Daoy (cell line): ENCODE measurements at places on chromosomes 6 and 20.

GRCh38 chr20:53660947-53661381 is 67.3 kb upstream of the ZNF217 start:
- no peak for DNase-seq

GRCh38 chr6:169793408-169793807 is 42.0 kb downstream of the ERMARD start:
- DNase-seq = no peak

- DNase-seq = no peak
Measured at GRCh38 chr20:24160563-24161281, 172.1 kb upstream of the GGTLC1 start.

DNA sequence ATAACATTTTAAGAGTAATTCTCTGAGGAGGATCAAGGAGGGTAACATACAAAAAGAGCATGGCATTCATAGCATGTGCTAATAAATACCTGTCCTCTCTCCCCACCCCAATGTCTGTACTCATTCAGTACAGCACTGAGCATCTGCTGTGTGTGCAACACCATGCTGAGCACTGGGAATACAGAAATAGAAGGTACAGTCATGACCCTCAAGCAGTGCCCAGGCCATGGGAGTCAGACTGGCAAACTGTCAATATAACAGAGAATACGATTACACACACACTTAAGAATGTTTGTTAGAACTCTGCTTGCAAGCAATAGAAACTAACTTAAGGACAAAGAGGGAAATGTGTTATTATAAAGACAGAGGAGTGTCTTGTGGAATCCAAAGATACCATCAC is 24.7 kb upstream of the ZFAND3 start:
- DNase-seq = no peak

DNA sequence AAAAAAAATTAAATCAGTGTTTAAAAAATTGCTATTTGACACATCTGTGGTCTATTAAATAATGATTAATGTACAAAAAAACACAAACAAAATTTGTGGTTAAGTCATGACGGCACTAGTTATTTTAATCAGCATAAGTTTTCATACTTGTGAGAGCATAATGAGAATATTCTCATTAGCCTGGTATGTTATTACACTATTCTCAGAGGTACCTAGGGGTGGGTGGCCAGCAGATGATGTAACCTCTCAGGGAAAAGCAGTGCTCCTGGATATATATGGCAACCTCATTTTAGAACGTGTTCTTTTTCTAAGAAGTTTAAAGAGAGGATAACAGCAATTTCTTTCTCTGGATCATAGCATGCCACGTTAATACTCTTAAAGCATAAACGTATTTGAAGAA is 109.2 kb downstream of the GJA1 start:
- no peak for DNase-seq

DNA sequence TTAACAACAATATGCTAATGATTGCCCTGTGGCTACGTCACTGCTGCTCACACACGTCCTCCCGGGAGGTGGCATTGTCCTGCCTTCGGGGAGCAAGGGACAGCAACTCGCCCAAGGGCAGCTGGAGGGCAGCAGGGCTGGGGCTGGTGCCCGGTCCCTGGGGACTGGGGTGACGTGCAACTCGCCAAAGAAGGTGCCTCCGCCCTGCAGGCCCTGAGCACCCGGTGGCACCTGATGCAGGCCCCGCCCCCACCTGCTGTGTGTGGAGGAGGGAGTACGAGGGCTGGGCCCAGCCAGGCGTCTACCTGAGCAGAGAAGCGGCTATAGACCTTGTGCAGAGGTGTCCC is 64.8 kb upstream of the SLCO4A1 start:
- no peak for DNase-seq

- peak; percentile 27 for DNase-seq
Measured at GRCh38 chr6:2669067-2669700, 81.5 kb downstream of the MYLK4 start.

DNA sequence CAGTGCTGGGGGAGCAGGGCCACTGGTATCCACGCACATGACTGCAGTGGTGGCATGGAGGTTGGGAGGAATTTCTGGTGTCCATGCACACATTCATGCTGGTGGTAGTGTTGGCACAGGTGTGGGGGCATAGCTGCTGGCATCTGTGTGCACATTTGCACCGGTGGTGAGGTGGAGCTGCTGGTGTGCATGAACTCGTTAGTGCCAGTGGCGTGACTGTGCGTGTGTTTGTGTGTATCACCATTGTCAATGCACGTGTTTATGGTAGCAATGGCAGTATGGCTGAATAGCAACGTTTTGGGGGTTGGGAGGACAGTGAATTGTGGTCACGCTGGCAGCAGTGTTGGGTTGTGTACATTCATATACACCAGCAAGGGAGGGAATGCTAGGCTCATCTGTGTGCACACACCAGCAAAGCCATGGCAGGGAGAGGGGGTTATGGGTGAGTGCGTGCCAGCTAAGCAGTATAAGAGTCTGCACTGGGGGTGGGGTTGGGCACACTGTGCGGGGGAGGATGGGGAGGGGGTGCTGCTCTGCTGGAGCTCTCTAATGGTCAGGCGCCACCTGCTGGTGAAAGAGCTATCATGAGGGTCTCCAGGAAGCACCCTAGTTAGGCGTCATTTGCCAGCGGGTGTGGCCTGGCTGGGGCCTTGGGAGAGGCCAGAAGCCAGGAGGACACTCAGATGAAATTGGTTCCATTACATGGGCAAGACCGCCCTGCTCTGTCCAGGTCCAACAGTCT is 626.1 kb upstream of the ID4 start:
- peak; percentile 15 for DNase-seq

- DNase-seq = no peak
Measured at GRCh38 chr6:8855411-8855810, 420.1 kb upstream of the SLC35B3 start.

DNA sequence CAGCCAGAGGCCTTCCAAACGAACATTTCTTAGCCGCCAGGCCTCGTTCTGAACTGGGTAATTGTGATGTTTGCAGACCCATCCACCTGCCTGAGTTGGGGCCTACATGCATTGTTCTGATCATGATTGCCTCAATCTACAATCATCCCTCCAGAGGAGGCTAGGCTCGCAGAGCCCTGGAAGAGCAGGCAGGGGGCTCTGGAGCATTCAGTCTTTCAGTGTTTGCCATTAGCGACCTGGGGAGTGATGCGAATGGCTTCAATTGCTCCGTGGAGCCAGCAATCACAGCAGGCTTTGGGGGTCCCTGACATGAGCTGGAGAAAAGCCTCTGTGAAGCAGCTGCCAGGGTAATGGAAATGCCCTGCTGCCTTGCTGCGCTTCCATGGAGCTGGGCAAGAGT is 22.0 kb downstream of the SNAP25 start:
- no peak for DNase-seq

DNA sequence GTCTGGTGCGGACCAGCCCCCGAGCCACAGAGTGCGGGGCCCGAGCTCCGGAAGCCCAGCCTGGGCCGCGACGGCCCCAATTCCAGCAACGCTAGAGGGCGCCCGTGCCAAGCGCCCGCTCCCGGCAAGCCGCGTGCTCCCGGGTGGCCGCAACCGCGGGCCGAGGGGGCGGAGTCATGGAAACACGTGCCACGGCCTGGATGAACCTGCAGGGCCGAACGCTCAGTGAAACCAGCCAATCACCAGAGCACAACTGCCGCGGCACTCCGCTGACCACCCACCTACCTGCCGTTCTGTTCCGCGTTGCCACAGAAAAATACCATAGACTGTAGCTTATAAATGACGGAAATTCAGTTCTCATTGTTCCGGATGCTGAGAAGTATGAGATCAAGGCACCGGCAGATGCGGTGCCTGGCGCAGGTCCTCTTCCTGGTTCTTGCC is 85.7 kb upstream of the FOXC1 start:
- DNase-seq = peak; percentile 68

DNA sequence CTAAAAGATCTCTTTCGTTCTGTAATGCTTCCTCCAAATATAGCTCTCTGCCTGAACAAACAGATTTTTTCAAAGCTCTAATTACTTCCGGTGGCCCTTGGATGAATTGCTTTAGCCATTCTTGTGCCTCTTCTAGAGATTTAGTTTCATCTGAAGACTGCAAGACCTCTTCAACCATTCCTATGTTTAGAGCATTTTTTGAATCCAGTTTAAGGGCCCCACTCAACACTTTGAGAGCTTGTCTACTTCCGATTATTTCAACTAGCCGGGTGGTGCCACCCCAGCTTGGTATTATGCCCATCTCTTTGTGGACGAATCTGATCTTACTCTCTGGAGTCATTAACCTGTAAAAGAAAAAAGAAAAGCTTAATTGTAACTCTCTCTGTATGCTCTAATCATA is 23.3 kb downstream of the RNF146 start:
- no peak for DNase-seq

- DNase-seq = no peak
Measured at GRCh38 chr6:123898665-123899064, 95.0 kb downstream of the NKAIN2 start.

GRCh38 chr20:40697541-40697940 is 8.5 kb upstream of the MAFB start:
- DNase-seq = no peak

- DNase-seq = no peak
Measured at GRCh38 chr6:32665661-32666060, 796 bp downstream of the HLA-DQB1 start.

GRCh38 chr6:133590814-133591213 is 298.1 kb upstream of the TCF21 start:
- no peak for DNase-seq

- DNase-seq = no peak
Measured at GRCh38 chr6:125872259-125872921, 81.6 kb downstream of the NCOA7 start.

DNA sequence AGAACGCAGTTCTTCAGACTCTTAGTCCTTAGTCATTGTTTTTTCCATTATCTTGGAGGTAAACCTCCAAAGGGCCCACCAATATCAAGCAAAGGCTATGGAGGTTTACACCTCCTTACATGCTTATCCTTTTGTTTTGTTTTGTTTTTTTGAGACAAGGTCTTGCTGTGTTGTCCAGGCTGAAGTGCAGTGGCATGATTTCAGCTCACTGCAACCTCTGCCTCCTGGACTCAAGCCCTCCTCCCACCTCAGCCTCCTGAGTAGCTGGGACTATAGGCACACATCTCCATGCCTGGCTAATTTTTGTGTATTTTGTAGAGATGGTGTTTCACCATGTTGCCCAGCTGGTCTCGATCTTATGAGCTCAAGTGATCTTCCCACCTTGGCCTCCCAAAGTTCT is 26.3 kb downstream of the ADGRG6 start:
- DNase-seq = no peak

DNA sequence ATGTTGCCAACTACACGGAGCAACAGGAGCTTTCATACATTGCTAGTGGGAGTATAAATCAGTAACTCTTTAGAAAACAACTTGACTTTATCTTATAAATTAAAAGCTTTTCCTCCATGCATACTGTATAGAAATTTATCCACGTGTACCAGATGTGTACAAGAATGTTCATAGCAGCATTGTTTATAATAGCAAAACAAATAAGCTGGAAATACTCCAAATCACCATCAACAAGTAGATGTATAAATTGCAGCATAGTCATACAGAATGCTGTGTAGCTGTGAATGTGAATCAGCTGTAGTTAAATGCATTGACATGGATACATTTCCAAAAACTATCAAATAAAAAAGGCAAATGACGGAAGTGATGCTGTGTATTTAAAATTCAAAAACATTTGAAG is 6.0 kb downstream of the PSMF1 start:
- no peak for DNase-seq

- no peak for DNase-seq
Measured at GRCh38 chr6:98343004-98343403, 491.4 kb upstream of the POU3F2 start.

- no peak for DNase-seq
Measured at GRCh38 chr6:111162504-111162903, 75.2 kb downstream of the SLC16A10 start.

DNA sequence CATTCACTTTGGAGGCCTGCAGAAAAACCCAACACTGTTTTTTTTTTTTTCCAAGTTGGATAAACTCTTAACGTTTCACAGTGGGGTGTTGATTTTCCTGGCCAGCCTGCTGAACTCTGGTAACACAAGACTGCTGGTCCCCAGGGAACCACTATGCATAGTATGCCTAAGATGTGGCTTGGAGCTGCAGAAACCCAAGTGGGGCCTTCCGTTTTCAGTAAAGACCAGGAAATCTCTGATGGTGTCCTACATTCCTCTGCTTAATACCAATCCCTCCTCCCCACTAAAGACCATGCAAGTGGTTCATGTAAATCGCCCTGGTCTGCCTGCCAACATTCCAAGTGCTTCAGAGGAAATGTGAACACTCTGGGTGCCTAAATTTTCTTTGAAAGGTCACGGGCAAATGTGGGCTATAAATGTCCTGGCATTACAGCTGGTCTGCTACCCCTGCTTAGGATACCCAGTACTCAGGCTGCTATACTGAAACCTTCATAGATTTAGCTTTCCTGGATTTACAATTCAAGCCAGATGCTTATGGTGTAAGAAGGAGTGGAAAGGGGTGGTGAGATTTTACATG is 615.4 kb downstream of the MAFB start:
- DNase-seq = peak; percentile 2

GRCh38 chr6:1966713-1967112 is 278.7 kb downstream of the GMDS start:
- DNase-seq = no peak

- no peak for DNase-seq
Measured at GRCh38 chr6:134394905-134395304, 77.0 kb upstream of the SGK1 start.

- no peak for DNase-seq
Measured at GRCh38 chr20:36065427-36065998, 89.0 kb upstream of the EPB41L1 start.

DNA sequence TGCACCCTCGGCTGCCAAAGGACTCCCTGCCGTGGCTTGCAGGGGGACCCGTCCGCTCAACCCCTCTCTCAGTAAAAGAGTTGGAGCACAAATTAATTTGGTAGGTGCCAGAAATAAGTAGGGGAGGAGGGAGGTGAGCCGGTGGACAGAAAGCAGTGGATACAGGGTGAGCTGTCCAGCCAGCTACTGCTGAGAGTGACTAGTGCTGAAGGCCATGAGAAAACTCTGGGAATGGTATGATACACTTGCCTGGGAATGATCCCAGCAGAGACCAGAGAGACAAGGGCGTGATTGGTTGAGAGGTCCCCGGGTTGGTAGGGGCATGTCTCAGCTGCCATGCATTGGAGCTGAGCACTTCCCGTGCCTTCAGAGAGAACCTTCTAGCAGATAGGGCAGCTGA is 15.7 kb downstream of the FOXQ1 start:
- DNase-seq = no peak

DNA sequence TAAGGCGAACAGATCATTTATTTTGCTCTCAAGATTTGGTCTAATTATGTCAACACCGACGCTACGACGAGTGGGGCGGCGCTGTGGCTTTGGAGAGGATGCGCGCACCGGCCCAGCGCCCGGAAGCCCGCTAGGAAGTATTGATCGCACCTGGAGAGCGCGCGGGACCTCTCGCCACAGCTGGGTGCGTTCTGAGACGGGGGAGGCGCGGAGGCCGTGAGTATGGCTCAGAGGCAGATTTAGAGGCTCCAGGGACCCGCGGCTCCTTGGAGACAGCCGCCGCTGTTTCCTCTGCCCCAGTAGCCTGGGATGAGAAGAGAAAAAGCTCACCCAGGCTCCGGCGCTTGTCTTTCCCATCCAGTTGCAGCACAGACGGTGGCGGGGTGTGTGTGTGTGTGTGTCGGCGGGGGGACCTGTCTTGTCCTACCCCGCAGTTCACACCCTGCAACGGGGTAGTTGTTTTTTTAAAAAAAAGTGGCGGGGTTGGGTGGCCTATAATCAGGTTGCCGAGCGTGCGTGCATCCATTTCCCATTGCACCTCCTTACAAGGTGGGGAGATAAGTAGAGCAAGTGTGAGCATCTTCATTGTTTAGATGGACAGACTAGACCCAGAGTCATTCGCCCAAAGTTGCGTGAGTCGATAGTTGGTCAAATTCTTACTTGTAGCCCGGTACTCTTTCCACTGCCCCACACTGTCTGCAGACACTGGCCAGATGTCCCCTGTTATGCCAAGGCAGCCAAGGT is 11.2 kb downstream of the TFAP2D start:
- DNase-seq = no peak

GRCh38 chr6:149077208-149077607 is 240.3 kb upstream of the TAB2 start:
- DNase-seq = peak; percentile 53
